ENCODE measurements at places on chromosomes 6 and 20.

DNA sequence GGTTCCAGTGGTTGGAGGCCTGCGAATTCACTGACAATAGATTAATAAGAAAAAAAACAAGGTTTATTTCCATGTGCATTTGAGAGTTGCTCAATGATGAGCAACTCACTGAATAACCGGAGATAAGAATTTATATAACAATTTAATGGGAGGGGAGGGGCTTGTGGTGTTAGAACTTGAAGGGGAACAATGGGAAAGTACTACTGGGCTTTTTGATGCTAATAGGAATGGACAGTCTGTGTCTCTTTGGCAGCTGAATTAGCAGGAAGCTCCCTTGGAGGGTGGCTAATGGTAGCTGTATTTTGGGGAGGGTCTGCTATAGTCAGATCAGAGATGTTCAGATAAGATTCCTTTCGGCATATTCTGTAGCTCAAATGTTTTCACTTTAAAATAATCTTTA lies 62.4 kb upstream of the GMDS start:
- DNase-seq, result no peak

DNA sequence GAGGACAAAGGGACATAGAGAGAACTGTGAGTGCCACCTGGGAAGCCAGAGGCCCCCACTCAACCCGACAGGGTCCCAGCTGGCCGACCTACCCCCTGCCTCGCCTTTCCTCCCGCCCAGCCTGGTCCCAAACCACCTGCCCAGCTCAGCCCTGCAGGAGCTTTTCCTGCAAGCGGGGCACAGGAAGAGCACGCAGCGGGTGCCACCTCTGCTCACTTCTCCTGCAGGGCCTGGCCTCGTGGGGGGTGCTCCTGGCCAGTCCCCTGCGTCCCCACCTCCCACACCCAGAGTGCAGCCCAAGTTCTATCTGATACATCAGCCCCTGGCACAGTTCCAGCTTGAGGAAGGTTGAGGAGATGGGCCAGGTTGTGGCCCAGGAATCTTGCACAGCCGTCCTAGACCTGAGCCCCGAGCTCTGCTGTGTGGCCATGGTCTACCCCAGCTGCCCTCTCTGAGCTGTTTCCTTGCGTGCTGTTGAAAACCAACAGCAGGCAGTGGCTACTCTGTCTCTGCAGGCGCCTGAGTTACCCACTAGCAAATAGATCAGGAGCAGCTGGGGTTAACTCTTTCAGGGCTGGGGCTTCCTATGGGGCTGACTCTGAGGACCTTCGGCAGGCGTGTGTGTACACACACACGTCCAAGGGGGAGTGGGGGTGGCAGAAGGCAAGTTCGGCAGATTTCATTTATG lies 1.7 kb downstream of the NECAB3 start:
- no peak for DNase-seq

- peak; percentile 2 for DNase-seq
These were observed 396.8 kb upstream of the HS3ST5 start for GRCh38 chr6:114739656-114740055.

GRCh38 chr20:8331740-8332412 lies 199.8 kb downstream of the PLCB1 start:
- DNase-seq, result no peak

DNA sequence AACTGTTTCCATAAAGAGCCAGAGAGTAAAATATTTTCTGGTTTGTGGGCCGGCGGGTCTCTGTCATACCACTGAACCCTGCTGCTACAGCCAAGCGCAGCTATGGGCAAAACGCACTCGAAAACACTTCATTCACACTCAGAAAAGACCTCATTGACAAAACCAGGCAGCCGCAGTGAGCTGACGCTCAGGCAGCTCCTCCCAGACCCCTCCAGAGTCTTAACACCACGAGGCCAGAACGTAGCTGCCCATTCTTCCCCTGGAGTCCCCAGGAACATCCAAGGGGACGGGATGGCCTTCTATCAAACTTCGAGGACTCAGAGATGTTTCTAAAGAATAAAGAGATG lies 35.6 kb upstream of the ZBP1 start:
- no peak for DNase-seq

DNA sequence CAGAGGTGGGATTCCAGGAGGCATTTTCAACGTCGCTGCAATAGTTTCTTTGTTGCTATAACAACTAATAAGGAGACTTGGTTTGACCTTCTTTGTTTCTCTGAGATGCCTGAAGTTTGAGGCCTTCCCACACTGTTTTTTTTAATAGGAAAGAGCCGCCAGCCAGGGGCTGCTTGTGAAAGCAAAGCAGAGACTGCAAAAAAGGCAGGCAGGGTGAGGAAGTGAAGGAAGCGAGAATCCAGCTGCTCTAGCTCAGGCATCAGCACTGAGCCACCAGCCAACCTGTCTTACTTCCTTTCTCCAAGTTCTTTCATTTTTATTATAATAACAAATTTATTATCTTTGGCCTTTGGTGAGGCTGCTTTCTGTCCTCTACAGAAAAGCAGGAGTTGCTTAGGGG lies 179.1 kb downstream of the DOK5 start:
- DNase-seq, result no peak

GRCh38 chr20:5689463-5689862 lies 60.7 kb upstream of the SHLD1 start:
- no peak for DNase-seq

DNA sequence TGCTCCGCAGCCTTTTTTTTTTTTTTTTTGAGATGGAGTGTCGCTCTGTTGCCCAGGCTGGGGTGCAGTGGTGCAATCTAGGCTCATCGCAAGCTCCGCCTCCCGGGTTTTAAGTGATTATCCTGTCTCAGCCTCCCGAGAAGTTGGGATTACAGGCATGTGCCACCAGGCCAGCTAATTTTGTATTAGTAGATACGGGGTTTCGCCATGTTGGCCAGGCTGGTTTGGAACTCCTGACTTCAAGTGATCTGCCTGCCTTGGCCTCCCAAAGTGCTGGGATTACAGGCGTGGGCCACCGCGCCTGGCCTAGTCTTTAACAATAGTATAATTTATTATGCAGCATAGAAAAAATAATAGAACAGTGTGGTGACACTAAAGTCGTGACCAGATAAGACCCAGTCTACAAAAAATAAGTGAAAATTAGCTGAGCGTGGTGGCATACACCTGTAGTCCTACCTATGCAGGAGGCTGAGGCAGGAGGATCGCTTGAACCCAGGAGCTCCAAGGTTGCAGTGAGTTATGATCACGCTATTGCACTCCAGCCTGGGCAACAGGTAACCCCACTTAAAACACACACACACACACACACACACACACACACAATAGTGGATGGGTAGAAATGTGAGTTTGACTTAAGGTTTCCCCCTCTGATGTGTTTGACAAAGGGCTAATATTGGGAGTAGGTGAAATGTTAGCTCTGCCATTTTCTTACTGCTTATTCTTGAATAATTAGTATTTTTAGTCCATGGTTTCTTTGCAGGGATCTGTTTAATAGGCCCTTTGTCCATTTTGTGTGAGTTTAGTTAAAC lies 6.5 kb downstream of the PIM1 start:
- DNase-seq, result no peak

- peak; percentile 82 for DNase-seq
These were observed 159.7 kb upstream of the RPS6KA2 start for GRCh38 chr6:166786704-166787293.

- no peak for DNase-seq
These were observed 23.0 kb downstream of the PRR18 start for GRCh38 chr6:166285233-166285632.
